Left renal cortex interstitium (tissue), 4 donors: ENCODE measurements at places on chromosomes 11 and 22. TPM values are rescaled to one million over a fixed set of nuclear protein-coding genes. Genes with fewer than 3 reads are reported as not detected.

The FIBIN gene
- 27.8 TPM for polyA plus RNA-seq

The TMPRSS5 gene
- 2.1 TPM for polyA plus RNA-seq

The SLC1A2 gene
- polyA plus RNA-seq: 0.39 TPM

The DCDC1 gene
- 6.6 TPM for polyA plus RNA-seq

The GPR83 gene
- polyA plus RNA-seq: 0.54 TPM

The CRYBB2 gene
- 0.70 TPM for polyA plus RNA-seq

The DERL3 gene
- polyA plus RNA-seq: 6.6 TPM

The SCUBE1 gene
- 8.8 TPM for polyA plus RNA-seq

The SELENOM gene
- polyA plus RNA-seq: 23.9 TPM

The LRRC32 gene
- 79.4 TPM for polyA plus RNA-seq

The ANGPTL5 gene
- 0.22 TPM for polyA plus RNA-seq

The SLN gene
- 0.43 TPM for polyA plus RNA-seq

The SULT4A1 gene
- 1.6 TPM for polyA plus RNA-seq

The MYH9 gene
- polyA plus RNA-seq: 310 TPM

The TST gene
- polyA plus RNA-seq: 46.8 TPM

The CYP2R1 gene
- polyA plus RNA-seq: 21.7 TPM

GRCh38 chr22:27223317-27224177 is 566.2 kb downstream of the MIAT start:
- no peak for DNase-seq

GRCh38 chr11:24457985-24458384 is 38.9 kb upstream of the LUZP2 start:
- DNase-seq: no peak

GRCh38 chr11:5420993-5421392 is 918 bp upstream of the OR51Q1 start:
- no peak for DNase-seq

- DNase-seq: no peak
These were observed 6.9 kb downstream of the POU2AF3 start for GRCh38 chr11:111305162-111305802.

DNA sequence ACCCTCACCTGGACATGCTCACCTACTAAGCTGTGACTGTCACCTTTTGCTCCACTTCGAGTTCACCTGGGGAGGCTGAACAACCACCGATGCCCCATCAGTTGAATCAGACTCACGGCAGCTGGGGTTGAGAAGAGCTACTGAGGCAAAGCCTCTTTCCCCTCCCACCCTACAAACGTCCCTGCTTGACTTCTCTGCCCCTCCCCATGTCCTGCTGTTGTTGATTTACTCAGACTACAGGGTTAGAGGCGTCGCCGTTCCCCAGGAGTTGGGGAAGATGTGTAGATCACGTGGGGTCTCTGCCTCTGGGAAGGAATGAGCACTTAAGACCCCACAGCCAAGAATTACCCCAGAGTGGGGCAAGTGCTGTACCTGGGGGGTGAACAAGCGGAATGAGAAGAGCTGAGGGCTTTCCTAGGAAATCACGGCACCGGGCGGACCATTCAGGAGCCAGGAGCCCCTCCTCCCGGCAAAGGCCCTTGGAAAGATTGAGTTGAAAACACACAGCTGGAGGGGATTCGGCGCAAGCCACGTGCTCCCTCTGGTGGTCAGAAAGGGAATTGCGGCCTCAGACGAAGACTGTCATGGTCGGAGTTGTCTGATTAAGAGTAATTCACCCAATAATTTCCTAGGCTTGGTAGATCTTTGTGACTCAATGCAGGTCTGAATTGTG is 7.0 kb downstream of the FXYD2 start:
- DNase-seq: peak; percentile 84

- no peak for DNase-seq
These were observed 25.3 kb downstream of the CD82 start for GRCh38 chr11:44590769-44591168.

DNA sequence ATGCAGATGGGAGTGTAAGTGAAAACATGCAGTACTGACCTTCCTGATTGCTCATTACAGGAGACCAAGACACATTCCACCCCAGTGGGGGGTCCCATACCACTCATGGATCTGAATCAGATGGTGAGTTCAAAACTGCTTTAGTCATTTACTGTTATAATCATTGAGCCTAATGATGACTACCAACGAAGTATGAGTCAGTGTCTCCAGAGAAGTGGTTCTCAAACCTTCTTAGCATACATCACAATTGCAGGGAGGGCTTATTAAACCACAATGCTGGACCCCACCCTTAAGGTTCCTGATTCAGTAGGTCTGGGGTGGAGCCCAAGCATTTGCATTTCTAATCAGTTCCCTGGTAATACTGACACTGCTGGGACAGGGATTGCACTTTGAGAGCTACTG is 75.8 kb downstream of the CD44 start:
- no peak for DNase-seq

DNA sequence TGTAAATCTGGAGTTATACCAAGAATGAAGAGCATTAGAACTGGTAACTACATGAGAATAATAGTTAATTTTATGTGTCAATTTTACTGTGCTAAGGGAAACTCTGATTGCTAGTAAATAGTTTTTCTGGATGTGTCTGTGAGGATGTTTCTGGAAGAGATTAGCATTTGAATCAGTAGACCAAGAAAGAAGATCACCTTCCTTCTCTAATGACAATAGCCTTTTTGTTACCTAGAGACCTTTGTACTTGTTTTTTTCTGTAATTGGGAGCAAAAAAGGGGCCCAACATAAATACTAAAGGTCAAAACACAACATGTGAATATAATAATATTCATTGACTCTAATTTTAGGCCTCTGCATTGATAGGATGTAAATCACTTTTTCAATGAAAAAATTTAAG is 100.6 kb downstream of the DLG2 start:
- no peak for DNase-seq

DNA sequence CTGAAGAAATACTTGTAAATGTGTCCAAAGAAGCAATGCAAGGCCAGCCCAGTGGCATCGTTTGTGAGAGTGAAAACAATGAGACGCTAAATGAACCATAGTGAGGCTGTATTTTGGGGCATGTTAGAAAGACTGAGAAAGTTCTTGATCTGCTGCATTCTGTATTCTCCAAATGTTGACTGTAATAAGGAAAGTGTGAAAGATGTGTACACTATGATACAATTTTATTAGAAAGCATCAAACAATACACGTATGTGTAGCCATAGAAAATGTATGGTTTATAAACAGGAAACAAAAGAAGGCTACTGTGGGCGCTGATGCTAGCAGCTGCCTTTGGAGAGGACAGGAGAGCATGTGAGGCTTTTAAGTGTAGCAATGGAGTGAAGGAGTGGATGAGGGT is 233.5 kb upstream of the E2F8 start:
- no peak for DNase-seq

GRCh38 chr11:100632941-100633452 is 54.1 kb upstream of the ARHGAP42 start:
- no peak for DNase-seq

GRCh38 chr11:129119036-129119435 is 73.1 kb downstream of the ARHGAP32 start:
- DNase-seq: no peak

DNA sequence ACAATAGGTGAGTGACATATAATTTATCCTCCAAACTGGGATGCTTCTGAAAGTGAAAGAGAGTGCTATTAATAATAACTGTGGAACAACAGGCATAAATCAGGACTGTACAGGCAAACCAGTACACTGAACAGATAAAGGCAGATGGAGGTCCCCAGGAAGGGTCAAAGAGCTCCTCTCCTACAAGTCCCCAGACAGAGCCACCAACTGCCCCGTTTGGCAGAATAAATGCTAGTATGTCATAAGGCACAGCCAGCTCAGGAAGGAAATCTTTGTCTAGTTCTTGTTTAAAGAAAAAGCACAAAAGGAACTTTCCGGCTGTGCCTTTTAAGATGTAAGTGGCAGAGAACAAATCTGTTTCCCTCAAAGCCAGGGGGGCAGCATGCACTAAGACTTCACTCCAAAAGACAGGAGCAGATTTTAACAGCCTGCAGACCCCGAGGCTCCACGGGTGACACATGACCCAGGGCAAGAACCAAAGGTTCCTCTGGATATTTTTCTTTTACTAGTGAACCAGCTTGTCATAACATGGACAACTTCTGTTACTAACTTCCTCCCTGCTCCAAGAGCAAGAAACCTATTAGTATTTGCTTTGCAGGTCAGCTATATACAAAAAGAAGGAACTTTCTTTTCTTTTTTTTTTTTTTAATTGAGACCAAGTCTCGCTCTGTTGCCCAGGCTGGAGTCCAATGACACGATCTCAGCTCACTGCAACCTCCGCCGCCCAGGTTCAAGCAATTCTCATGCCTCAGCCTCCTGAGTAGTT is 50.2 kb downstream of the MYH9 start:
- DNase-seq: no peak

DNA sequence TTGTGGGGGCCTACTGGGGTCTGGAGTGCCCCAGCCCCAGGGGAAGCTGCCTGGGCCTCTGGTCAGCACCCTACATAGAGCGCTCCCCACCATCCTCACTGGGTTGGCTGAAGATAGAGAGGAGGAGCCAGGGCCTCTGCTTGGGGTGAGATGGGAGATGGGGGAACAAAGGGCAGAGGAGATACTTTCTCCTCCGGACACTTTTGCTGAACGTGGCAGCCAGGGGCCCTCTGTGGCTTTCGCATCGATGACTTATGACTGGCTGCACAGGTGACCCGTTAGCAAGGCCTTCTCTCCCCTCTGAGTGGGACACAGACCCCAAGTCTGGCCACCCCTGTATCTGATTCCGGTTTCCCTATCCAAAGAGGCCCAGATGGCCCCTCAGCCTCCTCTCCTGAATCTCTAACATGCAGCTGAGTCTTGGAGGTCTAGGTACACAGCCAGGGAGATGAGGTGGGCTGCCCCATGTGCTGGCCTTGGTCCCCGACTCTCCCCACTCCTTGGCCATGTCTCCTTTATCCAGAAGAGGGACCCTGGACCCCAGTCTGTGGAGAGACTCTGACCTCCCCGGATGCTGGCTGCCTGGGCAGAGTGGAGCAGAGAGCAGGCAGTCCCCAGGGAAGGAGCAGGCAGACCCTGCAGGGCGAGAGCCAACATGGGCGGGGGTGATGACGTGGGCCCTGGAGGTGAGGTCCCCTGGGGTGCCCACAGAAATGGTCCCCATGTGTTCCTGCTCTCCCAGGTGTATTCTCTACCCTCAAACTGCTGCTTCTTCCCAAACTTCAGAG is 59.3 kb upstream of the NECTIN1 start:
- no peak for DNase-seq

DNA sequence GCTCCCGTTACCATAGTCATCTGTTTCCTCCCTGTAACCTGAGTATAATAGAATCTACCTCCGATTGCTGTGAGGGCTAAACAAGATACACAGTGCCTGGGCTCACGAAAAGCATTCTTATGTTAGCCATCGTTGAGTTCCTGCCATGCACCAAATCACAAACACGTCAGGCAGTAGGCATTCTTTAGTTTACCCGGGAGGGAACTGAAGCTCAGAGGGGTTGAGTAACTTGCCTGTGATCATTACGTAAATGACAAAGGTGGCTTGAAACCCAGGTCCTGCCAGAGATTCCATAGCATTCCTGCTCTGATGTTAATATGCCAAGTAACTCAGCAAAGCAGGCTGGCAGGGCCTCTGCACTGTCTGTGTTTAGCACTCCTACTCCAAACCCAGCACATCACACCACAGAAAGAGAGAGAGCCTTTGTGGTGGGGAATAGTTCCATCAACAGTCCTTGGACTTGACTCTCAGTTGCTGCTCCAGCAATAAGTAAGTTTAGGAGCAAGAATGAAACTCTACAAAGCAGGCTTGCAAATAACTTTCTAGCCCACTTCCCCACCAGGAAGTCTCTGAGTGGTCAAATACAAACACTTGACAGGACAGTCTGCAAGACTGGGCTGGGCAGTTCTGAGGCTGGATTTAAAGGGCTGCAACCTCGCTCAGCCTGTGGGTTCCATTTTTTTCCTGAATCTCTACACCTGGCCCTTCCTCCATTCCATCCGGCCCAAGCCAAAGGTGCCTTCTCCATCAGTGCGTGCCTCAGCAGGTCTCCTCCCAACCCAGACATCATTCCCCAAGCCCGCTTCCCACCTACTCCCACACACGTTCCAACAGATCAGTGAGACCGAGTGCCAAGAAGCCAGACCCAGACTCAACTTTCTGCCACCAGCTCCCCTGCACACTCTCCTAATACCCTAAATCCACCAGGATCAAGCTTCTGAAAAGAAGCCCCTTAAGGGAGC is 1.1 kb downstream of the SCN2B start:
- no peak for DNase-seq

GRCh38 chr11:76175783-76176182 is 30.5 kb downstream of the WNT11 start:
- no peak for DNase-seq

- no peak for DNase-seq
These were observed 152.8 kb upstream of the ZBED5 start for GRCh38 chr11:11010624-11011127.

DNA sequence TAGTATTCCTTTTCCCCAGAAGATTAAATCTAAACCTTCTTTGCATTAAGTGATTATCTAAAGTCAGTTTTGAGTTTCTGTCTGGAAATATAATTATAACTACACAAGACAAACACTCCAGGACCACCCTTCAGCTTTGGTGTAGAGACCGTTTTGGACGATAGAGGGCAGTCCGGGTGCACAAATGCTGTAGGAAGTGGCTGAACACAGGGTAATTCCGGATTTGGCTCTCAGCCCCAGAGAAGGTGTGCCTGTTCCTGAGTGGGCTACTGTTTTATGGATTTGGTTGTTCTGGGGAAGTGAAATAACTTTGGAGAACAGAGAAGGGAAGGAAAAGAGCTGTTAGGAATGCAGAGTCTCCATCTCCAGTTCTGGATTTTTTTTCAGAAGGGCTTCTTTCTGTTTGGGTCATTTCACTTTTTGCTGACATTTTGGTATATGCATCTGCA is 14.8 kb downstream of the EXT2 start:
- DNase-seq: no peak

GRCh38 chr11:2168286-2169004 is 3.2 kb downstream of the TH start:
- DNase-seq: no peak

- DNase-seq: no peak
These were observed 20.3 kb upstream of the RRM1 start for GRCh38 chr11:4074266-4074665.

- no peak for DNase-seq
These were observed 26.7 kb upstream of the SERPIND1 start for GRCh38 chr22:20747223-20747622.

DNA sequence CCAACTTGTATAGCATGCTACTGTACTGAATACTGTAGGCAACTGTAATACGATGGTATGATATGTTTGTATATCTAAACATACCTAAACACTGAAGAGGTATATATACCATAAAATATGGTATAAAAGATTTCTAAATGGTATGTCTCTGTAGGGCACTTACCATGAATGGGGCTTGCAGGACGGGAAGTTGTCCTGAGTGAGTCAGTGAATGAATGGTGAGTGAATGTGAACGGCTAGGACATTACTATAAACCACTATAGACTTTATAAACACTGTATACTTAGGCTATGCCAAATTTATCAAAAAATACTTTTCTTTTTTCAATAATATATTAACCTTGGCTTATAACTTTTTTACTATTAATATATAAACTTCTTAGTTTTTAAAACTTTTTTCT is 66.8 kb downstream of the ZC3H12C start:
- DNase-seq: no peak

- DNase-seq: no peak
These were observed 22.7 kb upstream of the OR4B1 start for GRCh38 chr11:48193876-48194275.
